NCI-H1092 treated with DMSO at 0.1 percent for 48 hours (cell line): ENCODE measurements at places on chromosomes 13 and 19.

DNA sequence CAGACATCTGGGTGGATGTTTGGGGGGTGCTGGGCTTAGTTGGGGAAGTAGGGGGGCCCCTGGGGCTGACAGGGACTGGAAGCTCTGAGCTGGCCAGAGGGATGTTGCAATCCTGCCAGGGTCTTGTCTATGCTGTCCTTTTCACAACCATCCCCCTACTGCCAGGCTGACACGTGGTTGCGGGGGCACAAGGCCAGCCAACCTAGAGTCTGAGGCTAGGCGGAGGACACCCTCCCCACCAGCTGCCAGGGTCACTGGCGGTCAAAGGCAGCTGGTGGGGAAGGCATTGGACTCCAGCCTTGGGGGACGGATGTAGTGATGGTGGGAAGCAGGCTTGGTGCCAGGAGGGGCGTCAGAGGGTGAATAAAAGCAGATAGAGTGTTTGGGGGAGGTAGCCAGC, 1.6 kb upstream of the APOC1 start:
- no peak for DNase-seq

GRCh38 chr19:5293612-5294378, 46.8 kb downstream of the PTPRS start:
- DNase-seq: peak; percentile 42

- peak; percentile 44 for DNase-seq
Measured at GRCh38 chr19:1568320-1569019, at the start of gene MEX3D. TSS of gene MEX3D (minus strand) at chr19:1568325. CDS start at chr19:1568058, 267 bp downstream.

GRCh38 chr13:49428041-49428763, 15.7 kb downstream of the CAB39L start:
- DNase-seq: no peak

GRCh38 chr13:103676329-103676728, 610.1 kb upstream of the SLC10A2 start:
- peak; percentile 14 for DNase-seq

GRCh38 chr13:80379245-80379644, 38.3 kb upstream of the SPRY2 start:
- DNase-seq: no peak

DNA sequence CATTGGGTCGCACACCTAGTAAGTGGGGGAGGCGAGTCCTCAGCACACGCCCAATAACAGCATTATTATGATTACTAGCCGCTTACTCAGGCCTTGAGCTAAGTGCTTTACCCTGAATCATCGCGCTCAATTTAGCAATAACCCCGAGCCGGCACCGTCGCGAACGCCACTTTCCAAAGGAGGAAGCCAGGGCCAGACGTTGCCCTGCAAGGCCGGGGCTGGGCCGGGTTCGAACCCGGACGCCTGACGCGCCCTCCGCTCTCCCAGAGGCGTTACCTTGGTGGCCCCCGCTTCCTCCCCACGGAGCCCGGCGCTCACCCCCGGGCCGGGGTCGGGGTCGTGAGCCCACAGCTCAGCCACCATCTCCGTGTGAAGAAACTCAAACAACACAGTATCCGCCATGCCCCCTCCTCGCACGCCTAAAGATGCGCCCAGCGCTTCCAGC, at the start of gene TRAPPC6A:
Gene TRAPPC6A, minus strand, starts transcription at position 421 of the 445 bp plus-strand sequence. Its CDS starts 19 bp downstream, at position 402.
- DNase-seq: no peak

- DNase-seq: peak; percentile 55
Measured at GRCh38 chr13:110509478-110509926, 52.0 kb downstream of the RAB20 start.

DNA sequence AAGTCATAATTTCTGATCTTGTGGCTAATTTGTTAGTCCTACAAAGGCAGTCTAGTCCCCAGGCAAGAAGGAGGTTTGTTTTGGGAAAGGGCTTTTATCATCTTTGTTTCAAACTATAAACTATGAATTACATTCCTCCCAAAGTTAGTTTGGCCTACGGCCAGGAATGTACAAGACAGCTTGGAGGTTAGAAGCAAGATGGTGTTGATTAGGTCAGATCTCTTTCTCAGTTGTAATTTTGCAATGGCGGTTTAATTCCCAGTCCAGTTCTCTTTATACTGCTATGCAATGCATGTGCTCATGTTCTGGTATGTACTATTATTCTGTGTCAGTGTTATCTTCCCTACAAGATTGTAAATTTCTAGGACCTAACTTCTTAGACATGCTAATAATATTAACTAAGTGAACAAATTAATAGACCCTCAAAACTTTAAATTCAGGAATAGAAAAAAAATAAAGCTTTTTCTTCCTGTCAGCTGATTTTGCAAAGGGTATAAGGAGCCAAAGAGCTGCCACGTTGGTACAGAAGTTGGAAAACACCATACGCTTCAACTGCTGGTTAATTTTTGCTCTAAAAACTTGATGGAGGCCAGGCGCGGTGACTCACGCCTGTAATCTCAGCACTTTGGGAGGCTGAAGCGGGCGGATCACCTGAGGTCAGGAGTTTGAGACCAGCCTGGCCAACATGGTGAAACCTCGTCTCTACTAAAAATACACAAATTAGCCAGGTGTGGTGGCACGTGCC, 1.3 kb upstream of the DNAJC15 start:
- no peak for DNase-seq
